Esophagus muscularis mucosa (tissue), 4 donors: ENCODE measurements at places on chromosomes 1 and 21. TPM values are rescaled to one million over a fixed set of nuclear protein-coding genes. Genes with fewer than 3 reads are reported as not detected.

EPHX1 gene
- 59.0 TPM for total RNA-seq

L1TD1 gene
- total RNA-seq: not detected

CDA gene
- total RNA-seq: 7.5 TPM

PEA15 gene
- total RNA-seq: 244 TPM

TMEM269 gene
- not detected for total RNA-seq

ADAMTS5 gene
- total RNA-seq: 34.5 TPM

MYOC gene
- total RNA-seq: 138 TPM

GUCA2B gene
- not detected for total RNA-seq

KRTAP13-1 gene
- total RNA-seq: not detected

DPT gene
- total RNA-seq: 95.3 TPM

ZNF683 gene
- not detected for total RNA-seq

NKAIN1 gene
- total RNA-seq: not detected

PRDM16 gene
- total RNA-seq: 4.4 TPM

GJA9 gene
- total RNA-seq: not detected

PPT1 gene
- 44.1 TPM for total RNA-seq

PADI4 gene
- not detected for total RNA-seq

TESK2 gene
- 3.3 TPM for total RNA-seq

CHRM3 gene
- total RNA-seq: 85.7 TPM

C1QB gene
- total RNA-seq: 279 TPM

KCNK1 gene
- 1.8 TPM for total RNA-seq

OLFML3 gene
- 73.7 TPM for total RNA-seq

TTC39A gene
- total RNA-seq: not detected

SPATA21 gene
- not detected for total RNA-seq

LIPI gene
- total RNA-seq: not detected

EXO1 gene
- total RNA-seq: 1.4 TPM

AMIGO1 gene
- total RNA-seq: 23.7 TPM

HENMT1 gene
- total RNA-seq: 1.8 TPM

ILDR2 gene
- 5.8 TPM for total RNA-seq

AK5 gene
- 2.5 TPM for total RNA-seq

HAX1 gene
- 71.0 TPM for total RNA-seq

DRAXIN gene
- under 0.01 TPM for total RNA-seq

PLA2G5 gene
- 17.7 TPM for total RNA-seq
